ENCODE measurements at places on chromosomes 7 and 10. TPM values are rescaled to one million over a fixed set of nuclear protein-coding genes. Genes with fewer than 3 reads are reported as not detected.
A peak's percentile ranks its signal among the peaks of the same experiment; 100 is the strongest.

DNA sequence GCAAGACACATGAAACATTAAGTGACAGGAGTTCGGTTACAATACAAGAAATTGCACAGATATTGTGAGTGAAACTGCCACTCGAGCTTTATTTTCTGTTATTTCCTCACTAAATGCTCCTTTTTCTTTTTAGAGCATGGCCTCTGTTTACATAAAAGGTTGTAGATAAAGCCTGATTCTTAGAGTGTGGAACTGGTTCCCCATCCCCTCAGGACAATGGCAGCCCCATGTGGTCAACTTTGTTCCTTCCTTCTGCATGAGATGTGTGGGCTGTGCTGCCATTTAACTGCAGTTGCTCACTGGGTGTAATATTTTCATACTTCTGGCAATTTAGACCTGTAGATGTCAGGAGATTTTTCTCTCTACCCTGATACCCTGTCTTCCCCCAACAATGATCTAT lies 70.2 kb downstream of the LRGUK start:
- DNase-seq = no peak

GRCh38 chr7:77989981-77990566 lies 191.5 kb downstream of the PHTF2 start:
- DNase-seq = peak; percentile 71

- DNase-seq = no peak
Measured at GRCh38 chr10:124647421-124648130, 96.6 kb downstream of the FAM53B start.

GALNT17 gene
- total RNA-seq = 43.2 TPM

SH2B2 gene
- 9.4 TPM for total RNA-seq

Measured in H9 (cell line).